ENCODE measurements at places on chromosomes 5 and 9. TPM values are rescaled to one million over a fixed set of nuclear protein-coding genes. Genes with fewer than 3 reads are reported as not detected.

DNA sequence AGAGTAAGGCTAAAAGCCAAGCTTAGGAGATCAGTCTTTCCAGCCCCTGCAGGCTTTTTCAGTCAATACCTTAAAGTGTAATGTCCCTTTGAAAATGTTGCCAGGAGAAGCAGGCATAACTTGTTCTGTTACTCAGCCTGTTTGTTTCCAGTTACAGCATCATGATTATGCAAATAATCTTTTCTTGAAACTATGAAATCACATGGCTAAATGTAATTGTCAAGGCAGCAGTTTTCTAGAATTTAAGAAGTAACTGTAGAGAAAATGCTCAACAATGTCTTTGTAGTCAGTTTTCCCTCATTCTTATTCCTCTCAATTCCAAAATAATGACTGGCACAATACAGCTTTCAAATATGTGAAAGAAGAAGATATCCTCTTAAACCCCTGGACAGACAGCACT, 1.9 kb upstream of the GPR107 start:
- DNase-seq = no peak

GRCh38 chr5:127411381-127411780, 106.1 kb upstream of the PRRC1 start:
- DNase-seq = no peak

DNA sequence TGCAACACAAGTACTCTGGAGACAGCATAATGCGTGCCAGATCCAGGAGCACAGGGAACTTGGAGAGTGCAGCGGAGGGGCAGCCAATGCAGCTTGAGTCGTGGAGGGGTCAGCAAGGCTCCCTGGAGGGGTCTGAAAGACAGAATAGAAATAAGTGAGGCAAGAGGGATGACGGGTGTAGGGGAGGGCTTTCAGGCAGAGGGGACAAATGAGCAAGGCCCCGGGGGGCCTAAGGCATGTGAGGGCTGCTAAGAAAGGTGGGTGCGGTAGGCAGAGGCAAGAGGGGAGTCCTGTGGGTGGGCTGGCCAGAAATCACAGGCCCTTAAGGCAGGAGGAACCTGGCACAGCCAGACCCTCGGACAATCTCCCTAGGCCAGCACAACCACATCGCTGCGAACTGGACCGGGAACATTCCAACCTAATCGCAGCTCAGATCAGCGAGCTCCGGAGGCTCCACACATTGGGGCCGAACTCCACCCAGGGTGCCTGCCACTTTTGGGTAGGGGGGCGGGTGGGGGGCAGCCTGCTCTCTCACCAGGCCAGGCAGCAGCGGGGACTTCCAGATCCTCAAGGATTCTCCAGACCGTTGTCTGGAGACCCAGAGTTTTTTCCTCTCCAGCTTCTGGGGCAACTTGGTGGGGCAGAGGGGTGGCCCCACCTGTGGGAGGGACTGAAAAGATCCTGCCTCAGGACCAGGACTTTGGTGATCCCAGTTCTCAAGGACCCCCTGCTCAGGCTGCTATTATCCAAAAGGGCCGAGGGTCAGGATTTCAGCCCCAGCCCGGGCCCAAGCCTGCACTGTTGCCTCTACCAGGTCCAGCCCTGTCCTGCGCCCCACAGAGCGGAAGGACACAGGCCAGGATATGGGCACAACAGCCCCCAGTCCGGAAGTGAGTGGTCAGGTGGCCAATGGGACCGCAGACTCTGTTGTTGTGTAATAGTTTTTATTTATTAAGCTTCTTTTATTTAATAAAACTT, 22.7 kb upstream of the CYSTM1 start:
- DNase-seq = no peak

IL5 gene
- total RNA-seq = not detected

DNA sequence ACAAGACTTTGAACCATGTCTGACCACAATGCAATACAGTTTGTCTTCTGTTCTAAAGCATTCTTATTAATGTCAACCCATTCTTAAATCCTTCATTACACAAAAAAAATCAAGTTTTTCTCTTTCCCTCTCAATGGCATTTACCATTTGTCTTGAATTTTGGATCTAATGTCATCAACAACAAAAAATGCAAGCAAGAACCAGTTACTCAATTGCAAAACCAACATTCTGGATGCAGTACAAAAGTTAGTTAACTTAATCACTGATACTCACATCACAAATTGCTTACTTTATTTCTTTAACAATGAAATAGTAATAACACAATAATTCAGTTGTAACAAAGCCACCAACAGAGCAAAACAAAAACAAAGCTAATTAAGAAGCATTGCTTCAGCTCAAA, 6.0 kb downstream of the C9orf40 start:
- DNase-seq = no peak

- no peak for DNase-seq
Observed at GRCh38 chr5:137834498-137835049, 33.1 kb upstream of the MYOT start.

DNA sequence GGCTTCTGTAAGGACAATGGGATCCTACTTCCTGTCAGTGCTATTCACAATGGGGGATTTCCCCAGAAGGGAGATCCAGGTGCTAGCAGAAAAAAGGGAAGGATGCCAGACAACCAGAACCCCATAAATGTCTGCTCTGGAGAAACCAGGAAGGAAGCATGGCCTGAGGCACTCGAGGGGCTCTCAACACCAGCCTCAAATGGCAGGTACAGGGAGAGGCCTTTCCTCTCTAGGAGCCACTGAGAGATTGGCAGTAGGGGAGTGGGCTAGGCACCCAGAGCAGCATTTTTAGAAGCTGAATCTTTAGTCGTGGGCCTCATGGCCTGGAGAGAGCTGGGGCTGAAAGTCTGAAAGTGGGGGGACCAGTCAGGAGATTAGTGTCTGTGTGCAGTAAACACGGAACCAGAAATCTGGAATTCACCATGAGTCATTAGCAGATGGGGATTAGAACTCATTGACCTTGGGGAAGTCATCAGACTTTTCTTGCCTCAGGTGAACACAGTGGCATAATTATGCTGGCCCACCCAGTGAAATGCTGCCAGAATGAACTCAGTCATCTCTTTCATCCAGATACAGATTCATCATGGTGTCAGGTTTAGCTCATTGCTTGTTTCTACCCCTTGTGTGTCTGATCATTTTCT, 28.3 kb downstream of the ARHGEF28 start:
- no peak for DNase-seq

GRCh38 chr9:20286154-20286700, 336.1 kb downstream of the MLLT3 start:
- no peak for DNase-seq

FOXD4L3 gene
- not detected for total RNA-seq

GRCh38 chr5:170603109-170603508, 99.3 kb downstream of the KCNIP1 start:
- DNase-seq = no peak

- no peak for DNase-seq
Observed at GRCh38 chr9:129484352-129485000, 136.4 kb downstream of the C9orf50 start.

- DNase-seq = no peak
Observed at GRCh38 chr5:180253036-180253824, 38.7 kb downstream of the MAPK9 start.

- no peak for DNase-seq
Observed at GRCh38 chr5:61047346-61047745, 102.3 kb downstream of the NDUFAF2 start.

DNA sequence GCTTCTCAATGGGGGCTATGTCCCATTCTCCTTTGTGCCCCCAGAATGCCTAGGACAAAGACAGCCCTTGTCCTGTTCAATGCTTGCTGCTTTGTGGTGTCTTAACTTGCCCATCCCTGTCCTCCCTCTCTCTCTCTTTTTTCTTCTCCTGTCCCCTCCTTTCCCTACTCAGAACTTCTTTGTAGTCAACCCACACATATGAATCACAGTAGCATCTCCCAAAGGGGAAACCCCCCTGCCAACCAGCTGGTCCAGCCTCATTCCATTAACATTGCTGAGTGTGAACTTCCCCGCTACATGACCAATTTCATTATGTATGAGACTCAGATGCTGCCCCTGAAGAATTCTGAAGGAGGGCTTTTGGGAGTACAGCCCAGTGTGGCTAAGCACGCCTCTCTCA, 408.3 kb downstream of the ENC1 start:
- no peak for DNase-seq

NEK6 gene
- total RNA-seq = 7.7 TPM

OGN gene
- total RNA-seq = 8.1 TPM

DNA sequence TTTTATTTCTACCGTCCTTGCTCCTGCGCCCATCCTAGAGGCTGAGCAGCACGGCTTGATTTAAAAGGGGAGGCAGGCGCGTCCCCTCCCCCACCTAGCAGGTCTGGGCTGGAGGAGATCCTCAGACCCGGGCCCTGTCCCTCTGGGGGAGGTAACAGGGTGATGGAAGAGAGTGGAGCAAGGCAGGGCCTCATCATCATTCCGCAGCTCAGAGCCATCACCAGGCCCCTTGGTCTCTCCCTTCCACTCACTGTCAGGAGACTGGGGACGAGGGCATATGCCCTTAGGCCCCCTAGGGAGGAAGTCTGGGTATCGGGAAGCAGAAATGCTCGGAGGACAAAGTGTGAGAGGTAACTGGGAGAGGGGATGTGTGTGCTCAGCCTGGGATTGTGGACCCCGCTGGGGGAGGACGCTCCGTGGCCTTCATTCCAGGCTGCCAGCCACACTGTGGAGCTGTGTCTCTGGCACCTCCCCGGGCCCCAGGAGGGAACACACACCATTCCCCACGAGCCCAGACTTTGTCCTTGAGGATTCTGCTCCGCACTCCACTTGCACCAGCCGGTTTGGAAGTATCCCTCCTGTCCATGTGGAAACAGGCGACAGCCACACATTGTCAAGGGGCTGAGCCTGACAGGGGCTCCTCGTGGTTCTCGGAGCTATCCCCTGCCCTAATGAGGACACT, 761 bp downstream of the REEP2 start:
- DNase-seq = no peak

GRCh38 chr9:70959366-70959765, 162.1 kb downstream of the TRPM3 start:
- no peak for DNase-seq

DNA sequence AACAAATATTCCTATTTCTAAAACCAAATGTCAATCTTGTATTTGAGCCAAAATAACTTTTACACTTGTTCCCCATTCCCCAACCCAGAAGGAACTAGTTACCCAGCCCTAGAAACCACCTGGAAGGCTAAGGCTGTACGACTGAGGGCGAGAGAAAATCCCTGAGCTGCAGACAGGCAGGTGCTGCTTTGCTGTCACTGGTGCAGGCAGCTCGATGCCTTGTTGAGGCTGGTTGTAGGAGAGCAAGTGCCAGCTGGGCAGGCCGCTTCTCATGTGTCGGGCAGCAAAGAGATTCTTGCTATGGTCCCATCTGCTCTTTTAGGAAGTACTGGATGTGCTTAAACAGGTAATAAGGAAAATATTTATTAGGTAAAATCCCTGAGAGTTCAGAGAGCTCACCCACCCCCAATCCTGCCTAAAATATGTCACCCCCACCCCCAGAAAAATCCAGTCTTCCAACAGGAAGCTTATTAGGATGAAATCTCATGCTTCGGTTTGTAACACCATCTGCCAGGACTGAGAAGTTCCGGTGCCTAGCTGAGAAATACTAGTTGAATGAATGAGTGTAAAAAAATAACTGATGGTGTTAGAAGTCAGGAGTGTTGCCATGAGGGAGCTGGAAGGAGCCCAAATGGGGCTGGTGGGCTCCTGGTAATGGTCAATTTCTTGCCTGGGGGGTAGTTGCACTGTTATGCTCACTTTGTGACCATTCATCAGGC, 91.1 kb upstream of the DMRT1 start:
- DNase-seq = peak; percentile 42

SERF1A gene
- 1.5 TPM for total RNA-seq

DNA sequence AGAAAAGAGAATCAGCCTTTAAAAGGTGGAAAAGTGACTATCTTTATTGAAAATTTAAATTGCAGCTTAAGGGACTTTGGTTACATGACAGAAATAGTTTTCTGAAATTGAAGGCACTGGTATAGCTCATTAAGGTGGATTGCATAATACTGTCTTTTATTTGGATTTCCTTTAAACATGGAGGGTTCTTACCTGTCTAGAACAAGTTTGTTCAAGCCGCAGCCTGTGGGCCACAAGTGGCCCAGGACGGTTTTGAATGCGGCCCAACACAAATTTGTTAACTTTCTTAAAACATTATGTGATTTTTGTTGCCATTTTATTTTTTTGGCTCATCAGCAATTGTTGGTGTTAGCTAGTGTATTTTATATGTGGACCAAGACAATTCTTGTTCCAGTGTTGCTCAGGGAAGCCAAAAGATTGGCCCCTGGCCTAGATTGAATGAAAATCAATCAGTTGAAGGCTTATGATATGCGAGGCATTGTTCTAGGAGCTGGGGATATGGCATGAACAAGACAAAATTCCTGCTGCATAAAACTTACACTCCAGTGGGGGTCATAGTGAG, 18.0 kb downstream of the NNT start:
- no peak for DNase-seq

GRCh38 chr5:34534523-34535103, 121.5 kb upstream of the RAI14 start:
- no peak for DNase-seq

GRCh38 chr9:70438341-70438928, 24.0 kb upstream of the KLF9 start:
- DNase-seq = peak; percentile 43

GRCh38 chr5:76673125-76673524, 42.8 kb upstream of the F2R start:
- DNase-seq = no peak

DNA sequence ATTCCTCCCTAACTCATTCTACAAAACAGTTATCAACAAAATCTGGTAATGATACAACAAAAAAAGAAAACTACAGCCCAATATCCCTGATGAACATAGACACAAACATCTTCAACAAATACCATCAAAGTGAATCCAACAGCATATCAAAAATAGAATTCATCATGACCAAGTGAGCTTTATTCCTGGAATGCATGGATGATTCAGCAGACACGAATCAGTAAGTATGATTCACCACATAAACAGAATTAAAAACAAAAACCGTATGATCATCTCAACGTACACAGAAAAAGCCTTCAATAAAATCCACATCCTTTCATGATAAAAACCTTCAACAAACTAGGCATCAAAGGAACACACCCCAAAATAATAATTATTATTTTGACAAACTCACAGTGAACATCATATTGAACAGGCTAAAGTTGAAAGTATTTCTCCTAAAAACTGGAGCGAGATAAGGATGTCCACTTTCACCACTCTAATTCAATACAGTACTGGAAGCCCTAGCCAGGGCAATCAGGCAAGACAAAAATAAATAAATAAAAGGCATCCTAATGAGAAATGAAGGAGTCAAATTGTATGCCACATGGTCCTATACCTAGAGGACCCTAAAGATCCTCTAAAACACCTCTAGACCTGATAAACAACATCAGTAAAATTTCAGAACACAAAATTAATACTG, 305.1 kb upstream of the RGMB start:
- DNase-seq = no peak

ZBTB26 gene
- 5.4 TPM for total RNA-seq

GRCh38 chr9:89143266-89143665, 35.4 kb downstream of the SHC3 start:
- DNase-seq = no peak

ZMAT2 gene
- 31.4 TPM for total RNA-seq

RNF183 gene
- not detected for total RNA-seq

- DNase-seq = no peak
Observed at GRCh38 chr9:6564360-6564759, 81.2 kb downstream of the GLDC start.

Data from left ventricle myocardium superior (tissue), 1 donor.